SK-N-DZ (cell line): ENCODE measurements at places on chromosomes 13 and 19.

- DNase-seq: no peak
These were observed 530.0 kb downstream of the RFC3 start for GRCh38 chr13:34347784-34348573.

DNA sequence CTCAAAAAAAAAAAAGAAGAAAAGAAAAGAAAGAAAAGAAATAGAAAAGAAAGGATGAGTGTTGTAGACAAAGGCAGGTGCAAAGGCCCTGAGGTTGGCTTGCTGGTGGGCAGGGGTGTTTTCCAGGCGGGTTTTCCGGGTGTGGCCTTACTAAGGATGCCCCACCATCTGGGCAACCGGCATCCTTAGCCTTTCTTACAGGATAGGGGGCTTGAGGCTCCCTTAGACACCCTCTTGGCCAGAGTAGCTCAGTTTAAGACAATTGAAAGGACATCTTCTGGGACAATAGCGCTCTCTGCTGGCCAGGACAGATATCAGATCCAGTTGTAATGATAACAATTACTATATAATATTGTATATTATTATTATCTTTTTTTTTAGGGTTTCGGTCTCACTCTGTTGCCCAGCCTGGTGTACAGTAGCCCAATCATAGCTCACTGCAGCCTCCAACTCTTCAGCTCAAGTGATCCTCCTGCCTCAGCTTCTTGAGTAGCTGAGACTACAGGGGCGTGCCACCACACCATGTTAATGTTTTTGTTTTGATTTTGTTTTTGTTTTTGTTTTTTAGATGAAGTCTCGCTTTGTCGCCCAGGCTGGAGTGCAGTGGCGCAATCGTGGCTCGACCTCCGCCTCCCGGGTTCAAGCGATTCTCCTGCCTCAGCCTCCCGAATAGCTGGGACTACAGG, 1.4 kb upstream of the QTRT1 start:
- peak; percentile 57 for DNase-seq

DNA sequence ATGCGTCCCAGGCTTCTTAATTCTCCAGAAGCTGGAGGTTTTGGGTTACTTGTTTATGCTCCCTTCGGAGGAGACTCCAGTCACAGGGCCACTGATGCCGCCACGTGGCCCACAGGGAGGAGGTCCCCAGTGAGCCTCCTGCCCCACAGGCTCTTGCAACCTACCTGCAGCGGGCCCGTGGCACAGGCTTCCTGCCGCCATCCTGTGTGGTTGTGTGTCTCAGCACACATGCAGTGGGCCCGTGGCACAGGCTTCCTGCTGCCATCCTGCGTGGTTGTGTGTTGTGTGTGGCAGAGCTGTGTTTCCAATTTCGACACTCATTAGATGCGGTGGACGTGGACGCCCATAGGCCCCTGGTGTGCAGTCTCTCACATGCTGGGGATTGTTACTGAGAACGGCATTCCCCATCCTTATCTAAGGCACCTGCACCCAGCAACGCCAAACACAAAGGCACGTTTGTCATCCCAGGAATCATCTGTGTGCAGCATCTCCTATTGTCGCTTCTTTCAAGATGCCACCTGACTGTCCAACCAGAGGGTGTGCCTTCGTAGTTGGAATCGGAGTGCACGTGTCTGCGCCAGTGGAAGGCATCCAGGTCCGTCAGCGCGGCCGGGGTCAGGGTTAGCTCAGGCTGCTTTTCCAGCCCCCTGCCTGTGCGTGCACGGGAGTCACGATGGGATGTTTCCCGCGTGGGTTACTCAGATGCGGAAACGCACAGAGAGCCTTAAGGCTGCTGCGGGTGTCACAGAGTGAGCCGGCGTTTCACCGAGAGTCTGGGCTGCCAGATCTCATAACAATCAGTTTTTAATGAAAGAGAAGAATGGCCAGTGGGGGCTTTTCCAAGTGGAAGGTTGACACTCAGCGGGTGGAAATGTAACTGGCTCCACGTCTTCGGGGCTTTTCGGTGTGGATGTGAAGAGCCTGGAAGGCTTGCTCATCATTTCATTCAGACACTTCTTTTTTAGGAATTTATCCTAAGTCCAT, 119.8 kb downstream of the ATP11A start:
- no peak for DNase-seq

- DNase-seq: no peak
These were observed 5.0 kb upstream of the MADCAM1 start for GRCh38 chr19:491146-491741.

DNA sequence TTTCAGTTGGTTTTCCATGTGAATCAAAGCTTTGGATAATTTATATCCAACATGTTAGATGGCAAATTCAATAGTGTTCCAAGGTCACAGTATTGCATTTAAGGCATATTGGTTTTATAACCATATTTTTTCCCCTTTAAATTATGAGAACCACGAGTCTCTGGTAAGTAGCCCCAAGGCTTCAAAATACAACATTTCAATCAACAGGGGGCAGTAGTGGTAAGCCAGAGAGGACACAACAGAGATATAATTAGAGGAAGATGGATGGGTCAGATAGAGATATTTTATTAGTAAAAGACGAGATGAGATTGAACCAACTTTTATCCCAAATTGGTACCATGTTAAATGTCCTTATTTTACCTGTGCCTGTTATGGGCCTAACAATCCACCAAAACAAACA, 53.1 kb downstream of the KL start:
- no peak for DNase-seq

- no peak for DNase-seq
These were observed 25.8 kb upstream of the TMEM255B start for GRCh38 chr13:113732961-113733950.

- no peak for DNase-seq
These were observed 30.9 kb downstream of the LAMP1 start for GRCh38 chr13:113327766-113328471.

DNA sequence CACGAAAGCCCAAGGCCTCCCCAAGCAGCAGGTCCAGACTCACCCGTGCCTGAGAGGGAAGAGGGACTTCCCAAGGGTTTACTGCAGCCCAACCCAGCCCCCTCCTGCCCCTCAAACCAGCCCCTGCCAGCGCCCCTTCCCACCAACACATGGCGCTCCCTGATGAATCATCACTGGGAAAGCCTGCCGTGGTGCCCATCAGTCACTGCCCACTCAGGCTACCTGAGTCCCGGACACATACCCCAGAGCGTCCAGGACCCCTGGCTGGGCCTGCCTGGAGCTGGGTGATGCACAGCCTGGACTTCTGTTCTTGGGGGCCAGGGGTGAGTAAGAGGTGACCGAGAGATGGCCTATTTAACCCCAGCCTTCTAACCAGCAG, 60.6 kb downstream of the MLLT1 start:
- DNase-seq: no peak

DNA sequence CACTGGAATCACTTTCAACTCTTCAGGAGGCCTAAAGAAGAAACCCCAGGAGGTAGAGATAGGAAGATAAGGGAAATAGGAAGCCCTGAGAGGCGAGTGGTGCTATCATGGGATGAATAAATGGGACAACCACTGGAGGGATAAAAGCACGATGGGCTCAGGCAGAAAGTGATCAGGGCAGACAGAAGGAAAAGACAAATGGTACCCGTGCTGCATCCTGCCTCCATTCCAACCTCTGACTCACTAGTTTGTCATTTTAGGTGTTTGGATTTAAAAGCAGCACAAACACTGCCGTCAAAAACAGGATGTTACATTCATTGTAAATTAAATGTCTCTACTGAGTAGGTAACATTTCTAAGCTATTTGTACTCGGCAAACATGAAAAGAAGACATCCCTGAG, 314.3 kb upstream of the HTR2A start:
- peak; percentile 1 for DNase-seq

DNA sequence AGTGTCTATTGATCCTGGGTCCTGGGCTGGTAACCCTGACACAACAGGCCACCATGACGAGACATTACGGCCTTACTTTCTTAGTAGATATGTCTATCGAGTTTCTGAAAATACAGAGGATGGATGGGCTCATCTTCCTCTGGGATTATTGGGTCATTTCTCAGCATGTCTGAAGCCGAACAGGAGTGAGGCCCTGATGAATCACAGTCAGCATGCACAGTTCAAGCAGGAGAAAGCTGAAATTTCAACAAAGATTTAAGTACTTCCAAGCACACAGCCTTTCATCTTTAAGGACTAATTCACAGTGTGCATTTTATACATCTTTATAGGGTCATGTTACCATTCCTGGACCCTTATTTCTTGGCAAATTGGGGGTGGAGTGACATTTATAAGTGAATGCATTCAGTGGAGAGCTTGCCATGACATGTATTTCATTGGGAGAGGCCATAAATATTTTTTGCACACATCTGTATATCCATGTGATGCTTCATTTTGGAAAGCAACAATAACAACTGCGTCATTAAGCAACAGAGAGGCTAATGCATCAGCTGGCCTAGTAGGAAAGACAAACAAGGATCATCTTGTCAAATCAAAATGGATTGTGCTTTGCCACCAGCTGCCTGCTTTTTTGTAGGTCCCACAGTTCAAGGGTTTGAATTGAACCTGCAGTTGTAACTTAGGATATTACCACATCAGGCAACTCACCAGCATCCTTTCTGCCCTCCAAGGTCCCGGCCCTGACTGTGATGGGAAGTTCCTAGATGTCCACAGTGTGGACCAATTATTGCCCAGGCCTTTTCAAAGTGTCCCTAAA, 143.5 kb downstream of the DNAJC15 start:
- DNase-seq: no peak

DNA sequence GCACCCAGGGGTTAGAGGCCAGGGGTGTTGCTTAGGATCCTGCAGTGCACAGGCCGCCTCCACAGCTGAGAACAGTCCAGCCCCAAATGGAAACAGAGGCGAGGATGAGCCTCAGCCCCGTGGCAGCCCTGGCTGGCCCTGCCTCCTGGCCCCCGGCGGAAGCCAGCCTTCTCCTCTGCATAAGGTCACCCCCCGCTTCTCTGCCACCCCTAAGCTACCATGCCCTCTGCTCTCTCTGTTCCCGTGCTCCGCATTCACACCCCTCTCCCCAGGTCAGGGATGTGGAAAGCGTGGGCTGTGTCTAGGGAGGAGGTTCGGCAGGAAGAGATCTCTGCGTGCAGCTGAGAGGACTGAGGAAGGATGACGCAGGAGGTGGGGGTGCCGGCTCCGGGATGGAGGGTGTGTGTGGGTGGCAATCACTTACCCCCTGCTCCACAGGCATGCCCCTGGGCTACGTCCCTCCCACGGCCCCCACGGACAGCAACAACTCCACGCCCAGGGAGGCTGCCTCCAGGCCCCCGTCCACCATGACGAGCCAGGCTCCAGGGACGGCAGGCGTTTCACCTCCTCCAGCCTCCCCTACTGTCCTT, 6.0 kb downstream of the SSC5D start:
- DNase-seq: no peak

GRCh38 chr13:20714563-20715329, 11.2 kb downstream of the IL17D start:
- no peak for DNase-seq

DNA sequence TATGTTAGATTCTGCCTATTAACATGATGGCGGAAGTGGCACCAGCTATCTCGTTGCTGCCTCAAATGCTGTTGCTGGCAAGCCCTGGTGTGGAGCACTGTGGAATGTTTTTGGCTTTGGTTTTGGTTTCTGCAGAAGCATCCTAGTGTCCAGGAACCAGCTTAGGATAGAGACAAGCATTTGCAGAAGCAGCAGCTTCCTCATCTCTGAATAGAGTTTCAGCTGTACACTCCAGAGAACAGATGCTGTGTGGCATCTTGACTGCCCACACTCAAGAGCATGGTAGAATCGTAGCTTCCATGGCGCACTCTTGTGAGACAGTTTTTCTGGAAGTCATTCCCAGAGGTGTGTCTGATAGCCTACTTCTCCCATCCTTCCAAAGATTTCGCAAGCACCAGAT, 145.3 kb upstream of the RXFP2 start:
- no peak for DNase-seq

- peak; percentile 84 for DNase-seq
These were observed 235.5 kb downstream of the GPC6 start for GRCh38 chr13:93462151-93462550.

DNA sequence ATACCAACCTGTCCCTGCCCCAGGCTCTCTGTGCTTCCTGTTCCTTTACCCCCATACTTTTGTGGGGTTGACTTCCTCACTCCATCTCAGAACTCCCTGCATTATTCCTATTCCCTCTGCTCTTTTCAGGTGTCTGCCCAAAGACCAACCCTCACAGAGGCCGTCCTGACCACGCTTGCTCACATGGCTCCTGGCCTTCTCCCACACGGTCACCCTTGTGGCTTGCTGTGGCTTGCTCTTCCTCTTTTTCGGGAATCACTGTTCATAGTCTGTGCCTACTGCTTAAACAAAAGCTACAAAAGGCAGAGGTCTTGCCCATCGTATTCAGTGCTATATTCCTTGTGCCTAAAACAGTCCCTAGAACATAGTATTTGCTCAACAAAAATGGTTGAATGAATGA, 25.2 kb upstream of the ARGLU1 start:
- DNase-seq: no peak

GRCh38 chr13:41250993-41251392, 12.4 kb downstream of the MTRF1 start:
- DNase-seq: no peak

- DNase-seq: no peak
These were observed 26.6 kb downstream of the ZSWIM9 start for GRCh38 chr19:48196933-48197665.

- no peak for DNase-seq
These were observed 1.5 kb downstream of the DHX34 start for GRCh38 chr19:47350630-47351029.
